CD4-positive, alpha-beta T cell treated with Interleukin-10 for 1 hour (primary cell): ENCODE measurements at places on chromosomes 12 and 14.

GRCh38 chr14:43540948-43541347 is 966.1 kb downstream of the FSCB start:
- DNase-seq = no peak

DNA sequence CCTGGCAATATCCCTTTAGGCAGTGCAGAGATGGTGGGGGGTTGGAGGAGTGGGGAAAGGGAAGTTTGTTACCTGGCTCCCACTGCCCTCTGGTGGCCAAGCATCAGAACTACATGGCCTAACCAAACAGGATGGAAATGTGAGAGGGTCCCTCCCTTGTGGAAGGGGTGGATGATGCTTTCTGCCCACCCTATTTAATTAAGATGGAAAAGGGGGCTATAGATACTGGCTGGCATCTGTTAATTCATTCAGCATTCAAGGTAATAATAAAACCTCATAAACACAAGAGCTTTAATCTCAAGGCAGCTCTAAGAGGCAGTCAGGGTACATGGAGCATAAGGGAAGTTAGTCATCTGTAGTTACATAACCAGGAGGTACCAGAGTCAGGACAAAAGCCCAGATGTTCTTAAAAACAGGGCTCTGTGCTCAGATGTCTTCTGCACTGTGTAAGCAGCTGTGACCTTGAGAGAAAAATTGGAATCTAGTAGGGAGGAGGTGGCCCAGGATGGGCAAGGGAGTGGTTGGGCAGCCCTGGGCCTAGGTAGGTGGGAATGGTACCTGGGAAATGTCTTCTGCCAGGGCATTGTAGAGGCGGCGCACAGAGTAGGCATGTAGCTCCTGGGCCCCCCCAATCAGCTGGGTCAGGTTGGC is 4.6 kb downstream of the AP1G2 start:
- peak; percentile 69 for DNase-seq

- DNase-seq = peak; percentile 23
These were observed 11.4 kb upstream of the NOPCHAP1 start for GRCh38 chr12:104974626-104975290.

DNA sequence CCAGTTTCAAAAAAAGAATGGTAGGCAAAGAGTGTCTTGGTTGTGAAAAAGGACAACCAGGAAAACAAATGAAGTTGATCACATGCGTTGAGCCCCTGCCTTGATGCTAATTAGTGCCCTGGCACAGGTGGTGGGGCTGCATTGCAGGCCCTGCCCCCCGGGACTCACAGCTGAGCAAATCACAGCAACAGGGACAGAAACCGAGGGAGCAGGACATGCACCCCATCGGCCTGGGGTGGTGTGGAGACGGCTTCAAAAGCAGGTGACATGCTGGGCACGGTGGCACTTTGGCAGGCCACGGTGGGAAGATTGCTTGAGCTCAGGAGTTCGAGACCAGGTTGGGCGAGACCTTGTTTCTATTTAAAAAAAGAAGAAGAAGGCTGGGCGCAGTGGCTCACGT is 1.1 kb upstream of the PAPLN start:
- no peak for DNase-seq

DNA sequence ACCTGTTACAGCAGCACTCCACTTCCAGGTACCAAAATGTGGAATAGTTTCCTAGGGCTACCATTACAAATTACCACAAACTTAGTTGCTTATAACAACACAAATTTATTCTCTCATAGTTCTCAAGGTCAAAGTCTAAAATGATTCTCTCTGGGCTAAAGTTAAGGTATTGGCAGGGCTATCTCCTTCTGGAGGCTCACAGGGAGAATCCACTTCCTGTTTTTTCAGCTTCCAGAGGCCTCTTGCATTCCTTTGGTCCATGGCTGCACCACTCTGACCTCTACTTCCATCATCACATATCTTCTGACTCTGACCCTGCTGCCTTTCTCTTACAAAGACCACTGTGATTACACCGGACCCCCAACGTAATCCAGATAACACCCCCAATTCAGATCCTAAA is 2.9 kb upstream of the GARIN6 start:
- DNase-seq = no peak

DNA sequence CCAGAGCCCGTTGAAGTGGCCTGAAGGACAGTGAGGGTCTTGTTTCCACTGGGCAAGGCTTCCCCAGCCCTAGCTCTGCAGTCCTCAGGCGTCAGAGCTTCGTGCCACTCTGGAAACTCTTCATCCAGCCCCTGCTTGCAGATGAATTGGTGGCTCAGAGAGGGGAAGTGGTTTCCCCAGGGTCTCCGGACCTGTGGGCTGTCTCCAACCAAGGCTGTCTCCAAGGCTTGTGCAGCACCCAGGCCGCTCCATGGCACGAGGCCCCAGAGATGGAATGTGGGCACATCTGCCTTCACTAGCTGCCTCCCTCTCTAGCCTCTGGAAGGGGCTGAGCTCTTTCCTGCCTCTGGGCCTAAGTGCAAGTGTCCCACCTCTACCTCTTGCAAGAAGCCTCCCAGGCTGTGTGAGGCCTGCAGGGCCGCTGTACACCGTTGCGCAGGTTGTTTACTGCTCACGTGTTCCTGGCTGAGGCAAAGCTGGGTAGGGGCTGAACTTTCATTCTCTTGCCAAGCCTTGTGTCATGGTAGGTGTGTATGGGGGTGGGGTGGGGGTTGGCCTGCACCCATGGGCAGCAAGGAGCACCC is 11.1 kb downstream of the RIN3 start:
- no peak for DNase-seq
